LHCN-M2 (cell line): ENCODE measurements at places on chromosomes 2 and 18.

- DNase-seq = no peak
Observed at GRCh38 chr2:10071595-10071994, 8.6 kb downstream of the CYS1 start.

DNA sequence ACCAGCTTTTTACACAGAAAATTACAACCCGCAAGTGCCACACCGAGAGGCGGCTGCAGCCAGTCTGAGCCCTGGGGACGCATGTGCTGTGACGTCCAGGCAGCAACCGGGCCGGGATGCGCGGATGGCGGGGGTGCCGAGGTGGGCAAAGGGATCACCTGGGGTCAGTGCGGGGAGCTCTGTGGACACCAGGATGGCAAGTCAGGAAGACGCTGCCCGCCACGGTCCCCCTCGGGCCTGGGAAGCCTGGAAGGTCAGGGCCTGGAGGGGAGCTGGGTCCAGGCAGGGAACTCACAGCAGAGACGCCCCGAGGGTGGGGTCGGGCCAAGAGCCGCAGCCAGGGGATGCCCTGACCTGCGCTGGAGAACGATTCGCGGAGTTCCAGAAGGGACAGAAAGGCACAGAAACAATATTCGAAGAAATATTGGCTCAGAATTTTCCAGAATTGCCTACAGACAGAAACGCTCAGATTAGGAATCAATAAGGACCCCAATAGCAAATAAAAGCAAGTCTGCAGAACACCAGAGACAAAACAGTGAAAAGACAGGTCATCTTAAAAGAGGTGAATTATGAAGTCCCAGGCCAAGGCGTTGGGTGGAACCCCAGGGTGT lies 11.7 kb upstream of the KIF1A start:
- DNase-seq = no peak

GRCh38 chr2:178498137-178498536 lies 17.9 kb downstream of the PLEKHA3 start:
- DNase-seq = no peak

DNA sequence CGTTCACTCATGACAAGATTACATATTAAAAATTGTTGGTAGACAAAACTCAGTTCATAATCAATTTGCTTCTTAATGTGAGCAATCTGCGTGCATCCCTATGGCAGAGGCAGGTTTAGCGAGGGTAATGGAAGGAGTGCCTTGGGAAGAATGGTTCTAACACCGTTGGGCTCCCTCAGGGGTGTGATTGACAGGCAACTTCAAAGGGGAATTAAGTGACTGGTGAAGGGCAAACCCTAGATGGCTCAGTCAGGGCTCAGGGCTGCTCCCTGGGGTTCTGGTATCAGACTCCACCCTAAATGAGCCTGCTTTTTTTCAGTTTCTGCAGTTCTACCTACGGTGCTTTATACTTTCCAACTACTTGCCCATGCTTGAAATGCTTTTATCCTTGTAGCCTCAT lies 419.5 kb upstream of the CELF4 start:
- no peak for DNase-seq

- no peak for DNase-seq
Observed at GRCh38 chr18:61703508-61703907, 189.3 kb downstream of the RNF152 start.

DNA sequence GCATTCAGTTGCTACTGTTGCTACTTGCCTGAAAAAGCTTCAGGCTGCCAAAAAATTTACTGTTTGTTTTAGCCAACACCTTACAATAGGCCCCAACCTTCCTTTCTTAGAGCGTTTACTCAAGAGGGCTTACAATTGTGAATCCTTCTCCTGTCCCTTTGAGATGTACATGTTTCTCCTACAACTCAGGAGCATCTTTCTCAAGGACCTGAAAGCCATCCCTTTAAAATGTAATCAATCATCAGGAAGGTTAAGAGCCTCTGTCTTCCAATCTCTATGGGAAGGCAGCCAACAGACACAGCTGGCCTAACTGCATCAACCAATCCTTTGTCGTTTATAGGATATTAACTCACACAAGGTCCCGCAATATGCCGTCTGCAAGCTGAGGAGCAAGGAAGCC lies 3.4 kb upstream of the IER3IP1 start:
- DNase-seq = no peak

- DNase-seq = no peak
Observed at GRCh38 chr2:187365315-187365714, 82.7 kb downstream of the CALCRL start.

DNA sequence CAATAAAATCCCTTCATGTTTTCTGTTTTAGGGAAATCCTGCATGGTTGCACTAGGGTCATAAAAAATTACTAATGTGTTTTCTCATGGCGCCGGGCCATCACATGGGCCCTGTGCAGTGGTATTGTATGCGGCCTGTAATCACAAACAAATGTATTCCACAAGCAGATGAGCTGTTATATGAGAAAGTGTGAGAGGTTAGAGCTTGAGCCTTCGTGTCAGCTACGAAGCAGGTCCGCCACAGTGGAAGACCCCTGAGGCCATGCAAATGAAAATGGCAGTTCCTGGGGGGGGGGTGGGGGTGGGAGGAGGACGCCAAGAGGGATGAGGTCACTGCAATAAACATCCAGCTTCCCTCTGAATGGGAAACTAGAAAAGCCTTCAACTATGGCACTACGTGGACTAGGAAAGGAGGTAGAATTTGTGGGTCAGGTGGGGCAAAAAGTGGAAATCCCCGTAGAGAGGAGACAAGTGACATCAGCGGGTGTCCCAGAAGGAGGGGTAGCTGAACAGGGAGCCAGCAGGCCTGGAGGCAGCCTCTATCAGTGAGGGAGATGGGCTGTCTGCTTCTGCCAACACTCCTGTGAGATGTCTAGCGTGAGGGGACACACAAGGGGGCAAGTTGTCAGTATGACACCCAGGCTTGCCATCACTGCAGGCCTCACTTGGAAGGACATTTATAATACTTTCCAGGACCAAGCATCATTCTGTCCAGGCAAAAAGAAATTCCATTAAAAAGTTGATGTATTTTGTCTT lies 130.3 kb upstream of the CTAGE1 start:
- no peak for DNase-seq

DNA sequence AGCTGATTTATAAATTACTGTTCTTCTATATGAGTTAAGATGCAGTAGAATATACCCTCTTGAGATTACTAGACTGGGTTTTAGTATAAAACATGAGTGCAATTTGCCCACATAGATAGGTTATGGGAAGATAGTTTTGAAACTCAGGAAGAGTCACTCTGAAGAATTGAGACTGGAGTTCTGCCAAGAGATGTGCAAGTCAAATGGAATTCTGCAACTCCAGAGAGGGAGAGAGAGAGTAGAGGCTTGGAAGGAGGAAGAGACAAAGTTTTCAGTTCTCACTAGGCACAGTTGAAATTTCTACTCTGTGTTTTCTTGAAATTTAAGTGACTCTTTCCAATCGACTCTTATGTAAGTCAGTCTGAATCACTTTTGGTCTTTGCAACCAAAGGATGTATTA lies 878.8 kb downstream of the TSN start:
- peak; percentile 94 for DNase-seq

GRCh38 chr2:33665039-33665438 lies 65.9 kb upstream of the FAM98A start:
- DNase-seq = no peak

GRCh38 chr2:215967590-215968378 lies 45.6 kb downstream of the MREG start:
- DNase-seq = peak; percentile 30

- peak; percentile 88 for DNase-seq
Observed at GRCh38 chr2:227822416-227823003, 8.9 kb downstream of the CCL20 start.

DNA sequence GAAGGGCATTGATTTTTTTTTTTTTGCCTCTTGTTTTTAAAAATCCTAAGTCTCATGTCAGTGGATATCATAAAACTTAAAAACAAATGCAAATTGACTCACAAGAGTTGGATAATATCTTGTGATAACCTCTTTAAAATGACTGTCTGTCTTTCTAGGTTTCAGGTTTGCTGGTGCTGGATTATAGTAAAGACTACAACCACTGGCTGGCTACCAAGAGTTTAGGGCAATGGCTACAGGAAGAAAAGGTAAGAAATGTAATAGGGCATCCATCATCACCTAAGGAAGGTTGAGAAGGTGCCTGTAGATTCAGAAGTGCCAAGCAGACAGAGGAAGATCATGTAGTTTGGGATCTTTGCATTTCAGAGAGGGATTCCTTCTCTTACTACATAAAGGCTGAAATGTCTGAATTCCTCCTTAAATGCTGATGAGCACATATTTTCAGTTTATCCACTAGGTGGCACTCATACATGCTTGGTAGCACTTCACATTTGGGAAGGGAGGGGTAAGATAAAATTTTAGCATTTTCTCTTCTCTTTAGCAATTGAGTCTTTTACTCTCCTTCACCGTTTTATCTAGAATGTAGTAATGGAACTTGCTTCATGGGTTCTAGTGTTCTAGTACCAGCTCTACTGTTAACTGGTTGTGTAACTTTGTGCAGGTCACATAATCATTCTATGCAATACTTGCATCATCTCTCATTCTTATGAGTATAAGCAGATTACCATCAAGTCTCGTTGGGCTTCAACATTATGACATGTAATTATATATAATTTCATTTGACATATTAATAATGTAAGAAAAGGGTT lies 21.1 kb downstream of the CPS1 start:
- peak; percentile 47 for DNase-seq

- DNase-seq = no peak
Observed at GRCh38 chr18:29174891-29175290, 998.0 kb upstream of the CDH2 start.

GRCh38 chr2:217664761-217665160 lies 338.0 kb downstream of the TNS1 start:
- no peak for DNase-seq

- DNase-seq = no peak
Observed at GRCh38 chr2:73067043-73067442, 4.5 kb downstream of the SFXN5 start.

DNA sequence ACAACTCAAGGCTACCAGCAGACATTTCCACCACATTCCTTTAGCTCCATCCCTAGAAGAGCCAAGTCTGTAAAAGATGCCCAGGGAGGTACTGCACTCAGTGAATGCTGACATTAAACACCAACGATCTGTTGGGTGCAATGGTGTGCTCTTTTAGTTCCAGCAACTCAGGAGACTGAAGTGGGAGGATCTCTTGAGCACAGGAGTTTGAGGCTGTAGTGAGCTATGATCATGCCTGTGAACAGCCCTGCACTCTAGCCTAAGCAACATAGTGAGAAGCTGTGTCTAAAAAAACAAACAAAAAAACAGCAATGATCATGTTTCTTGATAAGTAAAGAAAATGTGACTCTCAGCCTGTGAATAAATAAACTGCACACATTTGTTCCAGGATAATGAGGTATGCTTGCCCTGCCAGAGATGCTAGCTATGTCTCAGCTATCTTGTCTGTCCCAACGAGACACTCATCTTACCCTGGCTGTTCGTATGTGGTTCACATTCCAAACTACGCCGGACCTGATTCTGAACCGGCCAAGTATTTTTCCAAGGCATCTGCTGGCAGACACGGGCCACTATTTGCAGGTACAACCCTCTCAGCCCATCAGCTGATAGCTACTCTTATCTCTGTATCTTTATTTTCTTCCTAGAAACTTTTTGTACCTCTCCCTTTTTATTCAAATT lies 21.8 kb downstream of the TMEM182 start:
- DNase-seq = no peak

DNA sequence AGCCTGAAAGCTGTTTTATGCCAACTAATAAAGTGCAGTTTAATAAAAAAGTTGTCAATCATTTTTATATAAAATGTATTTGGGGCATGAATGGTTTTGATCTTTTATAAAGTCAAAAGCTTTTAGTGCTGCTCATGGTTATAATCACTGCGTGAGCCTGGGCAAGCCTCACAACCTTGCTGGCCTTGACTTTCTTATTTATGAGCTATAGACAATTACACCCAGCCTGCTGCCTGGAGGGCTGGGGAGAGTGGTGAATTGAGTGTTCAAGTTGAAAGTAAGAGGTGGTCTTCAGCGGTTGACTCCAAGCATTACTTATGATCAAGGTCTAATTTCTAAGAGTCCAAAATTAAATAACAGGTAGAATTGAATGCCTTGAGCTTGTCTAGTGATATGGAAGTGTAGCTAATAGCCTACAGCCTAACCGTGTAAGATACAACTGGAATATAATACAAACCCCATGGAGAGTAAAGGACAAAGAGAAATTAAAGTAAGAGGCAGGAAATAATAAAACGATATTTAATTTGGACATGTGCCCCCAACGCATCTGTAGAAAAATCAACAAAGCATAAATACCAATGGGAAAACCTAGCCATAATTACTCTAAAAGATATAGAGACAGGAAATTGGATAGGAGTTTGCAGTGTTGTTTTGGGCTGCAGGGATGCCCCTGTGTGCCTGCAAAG lies 106.0 kb upstream of the CYP1B1 start:
- no peak for DNase-seq

GRCh38 chr18:6928359-6928758 lies 189.2 kb downstream of the LAMA1 start:
- DNase-seq = no peak

- peak; percentile 47 for DNase-seq
Observed at GRCh38 chr2:144152817-144153271, 367.1 kb downstream of the ZEB2 start.
